HS-27A (cell line): ENCODE measurements at places on chromosomes 3 and 15.
A peak's percentile ranks its signal among the peaks of the same experiment; 100 is the strongest.

DNA sequence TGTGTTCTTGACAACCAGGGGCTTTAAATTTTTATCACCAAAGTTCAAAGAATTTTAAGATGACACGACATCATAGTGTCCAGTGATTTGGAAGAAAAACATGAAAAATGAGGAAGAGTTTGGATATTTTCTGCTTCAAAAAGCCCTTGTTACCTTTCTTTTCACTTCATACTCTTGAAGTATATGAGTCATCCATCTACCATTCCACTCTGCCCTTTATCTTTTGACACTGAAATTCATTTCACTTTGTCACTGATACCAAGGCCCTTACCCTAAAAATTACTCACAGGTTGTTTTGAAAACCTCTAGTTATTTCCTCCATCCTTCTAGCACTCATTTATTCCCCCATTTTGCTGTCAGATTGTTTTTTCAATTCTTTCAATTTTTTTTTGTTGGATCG is 42.7 kb downstream of the OR5H15 start:
- DNase-seq: no peak

GRCh38 chr15:31328969-31329639 is 2.5 kb downstream of the KLF13 start:
- no peak for DNase-seq

GRCh38 chr3:188559072-188559429 is 405.1 kb downstream of the LPP start:
- no peak for DNase-seq

GRCh38 chr3:182000447-182000846 is 288.7 kb downstream of the SOX2 start:
- no peak for DNase-seq

GRCh38 chr15:90582553-90582952 is 52.8 kb downstream of the CRTC3 start:
- DNase-seq: no peak

DNA sequence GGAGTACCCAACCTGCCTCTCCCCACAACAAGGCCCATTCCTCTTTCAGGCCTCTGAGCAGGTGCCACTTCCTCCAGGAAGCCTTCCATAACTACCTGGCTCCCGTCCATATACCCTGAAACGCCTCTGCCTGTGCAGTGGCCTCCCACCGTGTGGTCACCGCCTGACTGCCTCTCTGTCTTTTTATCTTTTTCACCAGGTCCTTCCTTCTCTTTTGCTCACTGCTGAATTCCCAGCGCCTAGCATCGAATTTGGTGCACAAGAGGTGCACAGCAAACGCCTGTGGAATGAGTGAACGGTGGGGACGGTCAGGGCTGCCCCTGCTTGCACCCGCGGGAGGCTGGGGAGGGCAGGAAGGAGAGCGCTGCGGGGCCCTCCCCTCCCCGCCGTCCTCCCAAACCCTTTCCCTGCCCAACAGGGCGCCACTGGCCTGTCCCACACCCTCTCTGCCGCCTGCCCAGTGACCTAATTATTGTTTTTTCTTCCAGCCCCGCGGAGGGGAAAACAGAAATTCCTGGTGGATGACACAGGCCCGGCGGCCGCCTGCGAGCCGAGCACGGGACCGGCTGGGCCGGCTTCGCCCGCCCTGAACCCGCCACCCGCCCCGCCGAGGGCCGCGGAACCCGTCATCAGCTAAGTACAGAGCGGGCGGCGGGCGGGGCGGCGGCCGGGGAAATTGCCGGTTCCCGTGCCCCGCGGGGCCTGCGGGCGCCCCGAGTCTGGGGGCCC is 140.1 kb downstream of the SMAD6 start:
- DNase-seq: peak; percentile 94

- no peak for DNase-seq
Measured at GRCh38 chr3:143832433-143832832, 15.8 kb downstream of the SLC9A9 start.

DNA sequence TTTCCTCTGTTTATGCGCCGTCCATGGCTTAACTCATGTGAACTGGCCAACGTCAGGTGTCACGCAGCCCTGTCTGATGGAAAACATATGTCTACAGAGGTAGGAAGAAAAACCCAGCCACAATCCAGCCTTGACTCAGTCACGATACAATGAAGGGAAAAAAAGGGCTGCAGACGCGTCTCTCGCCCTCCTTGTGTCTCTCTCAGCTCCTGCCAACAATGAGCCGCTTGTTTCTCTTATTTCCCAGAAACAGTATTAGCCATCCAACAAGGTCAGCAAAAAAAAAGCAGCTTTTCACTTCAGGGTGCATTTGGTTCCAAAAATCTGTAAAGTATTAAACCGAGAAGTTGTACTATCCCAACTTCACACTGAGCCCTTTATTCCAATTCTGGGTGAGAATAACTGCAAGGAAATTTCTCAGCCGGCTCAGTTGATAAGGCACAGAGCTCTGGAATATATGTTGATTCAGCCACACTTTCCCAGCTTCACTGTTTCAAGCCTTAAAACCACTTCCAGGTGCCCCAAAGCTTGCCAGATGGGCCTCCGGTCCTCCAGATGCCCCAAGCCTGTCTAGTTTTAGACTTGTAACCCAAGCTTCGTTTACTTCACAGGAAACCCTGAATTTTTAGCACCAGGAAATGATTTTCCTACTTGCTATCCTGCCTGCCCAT is 79.4 kb downstream of the TM4SF4 start:
- no peak for DNase-seq

GRCh38 chr3:178291574-178292370 is 244.5 kb upstream of the KCNMB2 start:
- DNase-seq: no peak

DNA sequence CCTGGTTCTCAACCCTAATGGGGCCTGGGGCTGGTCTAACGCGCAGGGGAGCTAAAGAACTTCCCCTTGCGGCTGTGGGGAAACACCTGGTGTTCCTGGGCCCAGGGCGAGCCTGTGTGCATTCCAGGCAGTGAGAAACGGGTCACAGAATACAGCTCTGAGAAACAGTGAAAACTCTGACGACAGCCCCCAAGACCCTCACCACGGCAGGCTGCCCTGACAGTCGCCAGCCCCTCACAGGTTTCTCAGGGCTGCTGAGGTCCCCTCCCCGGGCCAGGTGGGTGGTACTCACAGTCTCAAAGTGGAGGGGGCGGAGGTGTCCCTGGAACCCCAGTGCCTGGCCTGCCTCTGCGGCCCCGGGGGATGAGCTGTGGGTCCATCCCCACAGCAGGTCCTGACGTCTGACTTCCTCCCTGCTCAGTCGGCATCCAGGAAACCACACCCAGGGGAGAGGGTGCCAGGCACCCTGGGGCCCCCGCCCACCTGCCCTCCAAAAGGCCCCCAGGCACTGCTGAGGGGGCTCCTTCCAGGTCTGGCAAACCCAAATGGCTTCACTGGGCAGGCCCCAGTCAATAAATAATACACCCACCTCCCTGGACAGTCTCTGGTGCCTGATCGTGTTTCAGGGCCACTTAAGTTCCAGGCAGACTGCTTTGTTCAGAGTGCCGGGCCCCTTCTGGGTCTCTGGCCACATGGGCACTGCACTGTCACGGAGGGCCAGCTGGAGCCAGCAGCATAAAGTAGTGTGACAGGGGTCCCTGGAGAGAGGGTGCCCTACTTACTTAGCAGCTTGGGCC is 57.7 kb downstream of the IQSEC1 start:
- no peak for DNase-seq

- DNase-seq: no peak
Measured at GRCh38 chr15:80636675-80637074, 58.4 kb upstream of the ABHD17C start.

DNA sequence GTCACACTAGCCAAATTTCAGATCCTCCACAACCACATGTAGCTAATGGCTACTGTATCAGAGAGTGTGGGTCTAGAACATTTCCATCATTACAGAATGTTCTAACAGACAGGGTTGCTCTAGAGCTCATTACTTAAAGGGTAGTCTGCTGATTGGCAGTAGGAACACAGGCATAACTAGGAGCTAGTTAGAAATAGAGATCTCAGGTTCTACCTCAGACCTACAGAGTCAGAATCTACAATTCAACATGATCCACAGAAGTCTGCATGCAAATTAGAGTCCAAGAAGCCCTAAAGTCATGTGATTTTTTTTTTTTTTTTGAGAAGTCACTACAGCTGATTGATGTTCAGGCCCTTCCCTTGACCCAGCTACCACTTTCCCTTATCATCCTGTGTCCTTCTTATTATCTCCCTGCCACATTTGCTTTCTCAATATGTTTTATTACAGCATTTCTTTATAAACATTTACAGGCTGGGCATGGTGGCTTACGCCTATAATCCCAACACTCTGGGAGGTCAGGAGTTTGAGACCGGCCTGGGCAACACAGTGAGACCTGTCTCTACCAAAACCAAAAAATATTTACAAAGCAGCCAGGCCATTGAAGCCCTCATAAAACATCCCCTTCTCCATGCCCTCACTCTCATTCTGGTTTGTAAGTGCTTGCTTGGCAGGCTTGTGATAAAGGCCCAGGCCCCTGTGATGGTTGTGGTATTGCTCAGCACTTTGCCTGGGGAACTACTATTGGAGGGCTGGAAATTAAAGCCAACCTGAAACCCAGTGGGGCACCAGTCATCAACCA is 3.8 kb upstream of the ABHD5 start:
- no peak for DNase-seq

DNA sequence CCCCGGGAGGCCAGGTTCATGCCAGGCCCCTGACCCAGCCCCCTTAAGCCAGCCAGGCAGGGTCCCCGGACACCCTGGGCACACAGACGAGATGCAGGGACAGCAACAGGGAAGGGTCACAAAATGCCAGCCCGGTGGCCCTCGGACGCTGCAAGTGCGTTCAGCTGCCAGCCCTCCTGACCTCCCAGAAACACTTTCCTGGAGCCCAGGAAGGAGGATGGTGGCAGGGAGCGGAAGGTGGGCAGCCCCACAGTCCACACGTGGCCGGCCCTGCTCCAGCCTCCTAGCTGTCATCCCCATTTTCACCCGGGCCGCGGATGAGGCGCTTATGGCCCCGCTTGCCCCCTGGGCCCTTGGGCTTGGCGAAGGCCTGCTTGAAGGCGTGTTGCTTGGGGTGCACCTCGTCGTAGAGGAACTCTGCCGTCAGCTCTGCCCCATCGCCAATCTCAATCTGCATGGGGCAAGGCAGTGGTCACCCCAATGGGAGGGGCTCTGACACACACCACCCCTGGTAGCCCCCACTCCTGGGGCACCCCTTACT is 3.4 kb upstream of the TLR9 start:
- DNase-seq: no peak

DNA sequence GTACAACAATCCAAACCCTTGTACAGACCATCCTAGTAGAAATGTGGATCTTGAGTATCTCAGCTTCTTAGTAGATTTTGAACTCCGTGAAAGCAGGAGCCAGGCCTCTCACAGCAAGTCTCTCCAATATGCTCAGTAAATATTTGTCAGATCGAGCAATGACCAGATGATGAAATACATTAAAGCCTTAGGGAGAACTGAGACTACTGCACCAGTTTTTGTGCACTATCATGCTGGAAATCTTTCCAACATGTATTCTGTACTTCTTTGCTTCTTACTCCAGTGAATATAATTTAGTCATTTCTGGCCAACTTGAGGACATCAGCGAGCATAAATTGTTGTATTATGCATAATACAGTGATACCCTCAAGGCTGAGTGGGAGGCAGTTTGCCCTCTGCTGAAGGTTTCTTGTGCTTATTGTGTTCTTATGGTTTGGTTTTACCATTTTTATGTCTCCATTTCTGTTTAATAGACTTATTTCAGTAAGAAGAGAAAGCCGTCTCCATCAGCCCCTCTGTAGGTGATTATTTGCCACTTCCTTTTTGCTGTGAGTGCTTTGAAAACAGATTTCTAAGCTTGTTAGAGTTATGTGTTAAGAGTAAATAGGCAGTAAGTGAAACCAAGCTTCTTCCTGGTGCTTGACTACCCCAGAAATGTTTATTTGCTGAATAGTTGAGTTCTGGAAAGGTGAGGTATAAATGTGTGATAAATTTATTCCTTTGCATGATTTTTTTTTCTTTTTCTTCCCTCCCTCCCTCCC is 147.1 kb downstream of the PGPEP1L start:
- no peak for DNase-seq

DNA sequence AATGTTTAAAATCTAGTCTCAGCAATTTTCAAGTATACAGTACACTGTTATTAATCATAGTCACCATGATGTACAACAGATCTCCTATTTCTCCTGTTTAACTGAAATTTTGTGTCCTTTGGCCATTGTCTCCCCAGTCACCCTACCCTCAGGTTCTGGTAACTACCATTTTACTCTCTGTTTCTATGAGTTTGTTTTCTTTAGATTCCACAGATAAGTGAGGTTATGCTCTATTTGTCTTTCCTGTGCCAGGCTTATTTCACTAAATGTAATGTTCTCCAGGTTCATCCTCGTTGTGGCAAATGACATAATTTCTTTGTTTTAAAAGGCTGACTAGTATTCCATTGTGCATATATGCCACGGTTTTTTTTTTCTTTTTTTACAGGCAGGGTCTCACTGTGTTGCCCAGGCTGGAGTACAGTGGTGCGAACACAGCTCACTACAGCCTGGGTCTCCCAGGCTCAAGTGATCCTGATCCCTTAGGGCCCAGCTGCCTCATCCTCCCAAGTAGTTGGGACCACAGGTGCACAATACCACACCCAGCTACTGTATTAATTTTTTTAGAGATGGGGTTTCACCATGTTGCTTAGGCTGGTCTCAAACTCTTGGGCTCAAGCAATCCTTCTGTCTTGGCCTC is 50.0 kb downstream of the RAB7A start:
- no peak for DNase-seq

- DNase-seq: no peak
Measured at GRCh38 chr15:92130906-92131305, 262.8 kb upstream of the ST8SIA2 start.

- DNase-seq: no peak
Measured at GRCh38 chr3:10116138-10116460, 624 bp downstream of the BRK1 start.

GRCh38 chr15:80076321-80077318 is 17.1 kb downstream of the ZFAND6 start:
- DNase-seq: no peak

DNA sequence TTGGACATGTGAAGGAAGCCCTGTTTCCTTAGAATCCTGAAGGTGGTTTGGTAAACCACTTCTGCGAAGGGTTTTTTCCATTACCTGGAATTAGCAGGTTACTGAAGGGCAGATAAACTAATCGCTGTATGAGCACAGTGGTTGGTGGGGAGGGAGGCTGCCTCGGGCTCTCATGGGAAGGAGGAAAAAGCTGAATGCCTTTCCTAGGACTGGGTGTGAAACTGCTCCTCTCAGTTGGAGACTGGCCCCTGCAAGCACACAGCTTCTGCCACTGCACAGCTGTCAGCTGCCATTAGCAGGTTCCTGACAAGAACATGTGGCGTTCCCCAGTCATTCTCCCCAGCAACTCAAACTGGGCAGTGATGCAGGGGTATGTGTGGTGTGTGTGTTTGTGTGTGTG is 376.3 kb downstream of the GAP43 start:
- DNase-seq: no peak

GRCh38 chr3:42749753-42750231 is 23.3 kb downstream of the CCDC13 start:
- DNase-seq: no peak

- DNase-seq: no peak
Measured at GRCh38 chr15:75685195-75685594, 27.5 kb downstream of the CSPG4 start.

DNA sequence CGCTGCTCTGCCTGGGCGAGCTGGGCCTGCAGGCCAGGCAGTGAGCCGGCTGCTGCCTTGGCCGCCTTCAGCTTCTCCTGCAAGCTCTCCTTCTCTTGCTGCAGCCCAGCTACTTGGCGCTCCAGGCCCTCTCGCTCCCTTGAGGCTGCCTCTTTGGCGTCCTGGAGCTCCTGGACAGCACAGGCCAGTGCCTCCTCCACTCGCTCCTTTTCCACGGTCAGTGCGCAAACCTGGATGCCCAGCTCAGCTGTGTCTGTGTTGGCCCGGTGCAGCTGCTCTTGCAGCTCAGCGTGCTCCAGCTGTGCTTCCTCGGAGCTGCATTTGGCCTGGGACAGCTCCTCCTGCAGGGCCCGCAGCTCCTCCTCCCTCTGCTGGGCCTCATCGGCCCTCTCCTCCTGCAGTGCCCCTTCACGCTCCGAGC is 23.1 kb downstream of the CXCR6 start:
- DNase-seq: no peak
